ENCODE measurements at places on chromosomes 1 and 21.

DNA sequence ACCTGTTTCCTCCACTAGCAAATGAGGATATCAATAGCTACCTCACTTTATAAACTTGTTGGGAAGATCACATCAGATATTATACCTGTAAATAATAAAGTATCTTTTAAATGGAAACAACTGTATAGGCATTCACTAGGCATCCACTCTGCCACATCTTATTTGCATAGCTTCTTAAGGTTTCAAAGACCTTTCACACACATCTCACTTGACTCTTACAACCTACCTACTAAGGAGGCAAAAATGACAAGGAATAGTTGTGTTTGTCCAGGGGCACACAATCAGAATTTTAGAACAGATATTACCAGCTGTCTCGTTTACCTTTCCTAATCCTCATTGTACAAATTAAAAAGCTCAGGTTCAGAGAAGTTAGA lies 51.5 kb downstream of the VANGL2 start:
- no peak for DNase-seq

DNA sequence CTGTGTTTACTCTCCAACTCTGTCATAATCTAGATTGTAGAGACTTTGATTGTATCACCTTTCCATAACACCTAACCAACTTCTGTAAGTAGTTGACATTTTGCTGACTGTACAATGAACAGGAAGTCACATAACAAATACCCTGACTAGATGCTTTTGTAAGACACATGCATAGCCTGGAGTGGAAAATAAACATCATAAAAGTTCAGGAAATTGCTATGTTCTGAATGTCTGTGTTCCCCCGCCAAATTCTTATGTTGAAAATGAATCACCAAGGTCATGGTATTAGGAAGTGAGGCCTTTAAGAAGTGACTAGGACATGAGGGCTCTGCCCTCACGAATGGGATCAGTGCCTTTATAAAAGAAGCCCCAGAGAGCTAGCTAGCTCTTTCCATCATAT lies 40.4 kb upstream of the ZSWIM5 start:
- no peak for DNase-seq

- no peak for DNase-seq
Observed at GRCh38 chr1:185654199-185654951, 79.8 kb upstream of the HMCN1 start.

DNA sequence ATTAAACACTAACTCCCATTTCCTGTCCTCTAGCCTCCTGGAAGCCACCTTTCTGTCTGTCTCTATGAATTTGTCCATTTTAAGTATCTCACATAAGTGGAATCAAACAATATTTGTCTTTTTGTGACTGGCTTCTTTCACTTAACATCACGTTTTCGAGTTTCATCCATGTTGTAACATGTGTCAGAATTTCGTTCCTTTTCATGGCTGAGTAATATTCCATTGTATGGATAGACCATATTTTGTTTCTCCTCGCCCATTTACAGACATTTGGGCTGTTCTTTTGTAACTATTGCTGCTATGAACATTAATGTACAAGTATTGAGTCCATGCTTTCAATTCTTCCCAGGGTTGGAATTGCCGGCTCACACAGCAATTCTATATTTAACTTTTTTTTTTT lies 15.7 kb upstream of the H6PD start:
- DNase-seq = no peak

DNA sequence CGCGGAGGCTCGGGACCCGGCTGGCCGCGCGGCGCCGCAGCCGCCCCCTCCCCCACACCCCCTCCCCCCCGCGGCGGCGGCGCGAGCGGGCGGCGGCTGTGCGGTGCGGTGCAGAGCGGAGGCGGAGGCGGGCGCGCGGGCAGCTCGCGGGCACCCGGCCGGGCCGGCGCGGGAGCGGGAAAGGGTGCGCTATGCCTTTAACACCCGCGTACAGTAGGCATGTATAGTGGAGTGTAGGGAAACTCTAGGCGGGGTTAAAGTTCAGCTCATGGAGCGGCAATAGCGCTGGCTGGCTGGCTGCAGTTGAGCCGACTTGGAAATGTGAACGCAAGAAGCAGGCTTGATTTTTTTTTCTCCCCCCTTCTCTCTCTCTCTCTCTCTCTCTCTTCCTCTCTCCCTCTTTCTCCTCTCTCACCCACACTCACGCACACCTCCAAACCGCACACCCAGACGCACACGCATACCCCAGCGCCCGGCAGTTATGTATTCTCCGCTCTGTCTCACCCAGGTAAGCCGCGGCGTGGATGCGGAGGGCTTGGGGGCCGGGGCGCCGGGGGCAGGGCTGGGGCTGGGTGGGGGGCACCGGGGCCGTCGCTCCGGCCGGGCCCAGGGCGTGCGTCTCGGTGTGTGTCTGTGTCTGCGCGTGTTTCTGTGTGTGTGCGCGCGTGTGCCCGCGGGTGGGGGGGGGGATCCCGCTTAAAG lies at the start of gene NFIA:
NFIA (plus strand) TSS at position 251 of the 702 bp plus-strand sequence.
- peak; percentile 82 for DNase-seq

DNA sequence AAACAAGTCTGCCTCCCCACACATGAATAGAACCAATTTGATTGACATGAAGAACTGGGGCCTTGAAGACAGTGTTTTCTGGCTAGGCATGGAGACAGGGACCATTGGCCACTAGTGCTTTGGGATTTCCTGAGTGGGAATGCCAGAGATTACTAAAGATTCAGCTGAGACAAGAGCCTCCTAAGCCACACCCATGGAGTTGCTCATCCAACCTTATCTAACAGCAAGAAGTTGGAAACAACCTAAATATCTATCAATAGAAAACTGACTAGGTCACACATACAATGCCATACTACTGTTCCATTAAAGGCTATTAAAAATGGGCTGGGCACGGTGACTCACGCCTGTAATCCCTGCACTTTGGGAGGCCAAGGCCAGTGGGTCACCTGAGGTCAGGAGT lies 184.1 kb downstream of the ZBTB18 start:
- no peak for DNase-seq

DNA sequence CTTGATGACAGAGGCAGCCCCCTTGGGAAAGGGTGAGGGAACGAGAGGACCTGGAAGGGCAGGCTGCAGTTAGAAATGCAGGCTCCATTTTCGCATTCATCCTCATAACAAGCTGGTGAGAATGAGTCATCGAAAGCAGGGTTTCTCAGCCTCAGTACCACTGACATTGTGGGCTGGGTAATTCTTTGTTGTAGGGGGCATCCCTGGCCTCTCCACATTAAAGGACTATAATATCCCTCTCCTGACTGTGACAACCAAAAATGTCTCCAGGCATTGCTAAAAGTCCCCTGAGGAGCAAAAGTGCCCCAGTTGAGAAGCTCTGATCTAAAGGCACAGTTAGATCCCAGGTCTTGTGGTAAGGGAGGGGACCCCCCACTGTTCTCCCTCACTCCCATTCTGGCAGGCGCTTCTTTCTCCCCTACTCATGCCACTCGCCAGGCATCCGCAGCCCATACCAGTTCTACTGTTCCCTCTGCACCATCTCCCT lies 20.4 kb downstream of the KCNN3 start:
- no peak for DNase-seq

GRCh38 chr1:161885003-161885402 lies 118.9 kb downstream of the ATF6 start:
- DNase-seq = peak; percentile 36

- no peak for DNase-seq
Observed at GRCh38 chr1:71351438-71351837, 270.6 kb upstream of the ZRANB2 start.

DNA sequence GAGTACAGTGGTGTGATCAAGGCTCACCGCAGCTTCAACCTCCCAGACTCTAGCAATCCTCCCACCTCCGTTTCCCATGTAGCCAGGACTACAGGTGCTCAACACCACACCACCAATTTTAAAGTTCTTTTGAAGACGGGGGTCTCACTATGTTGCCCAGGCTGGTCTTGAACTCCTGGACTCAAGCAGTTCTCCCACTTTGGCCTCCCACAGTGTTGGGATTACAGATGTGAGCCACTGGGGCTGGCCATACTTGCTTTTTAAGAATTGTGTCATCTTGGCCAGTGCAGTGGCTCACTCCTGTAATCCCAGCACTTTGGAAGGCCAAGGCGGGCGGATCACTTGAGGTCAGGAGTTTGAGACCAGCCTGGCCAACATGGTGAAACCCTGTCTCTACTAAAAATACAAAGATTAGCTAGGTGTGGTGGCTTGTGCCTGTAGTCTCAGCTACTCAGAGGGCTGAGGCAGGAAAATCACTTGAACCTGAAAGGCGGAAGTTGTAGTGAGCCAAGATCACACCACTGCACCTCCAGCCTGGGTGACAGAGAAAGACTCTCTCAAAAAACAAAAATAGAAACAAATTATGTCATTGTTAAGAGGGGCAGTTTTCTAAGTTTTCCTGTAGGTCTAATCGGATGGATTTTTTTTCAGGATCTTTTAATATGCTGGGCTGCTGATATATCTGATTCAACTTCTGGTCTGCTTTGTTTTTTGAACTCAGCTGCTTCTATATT lies 18.7 kb downstream of the AK4 start:
- DNase-seq = no peak

DNA sequence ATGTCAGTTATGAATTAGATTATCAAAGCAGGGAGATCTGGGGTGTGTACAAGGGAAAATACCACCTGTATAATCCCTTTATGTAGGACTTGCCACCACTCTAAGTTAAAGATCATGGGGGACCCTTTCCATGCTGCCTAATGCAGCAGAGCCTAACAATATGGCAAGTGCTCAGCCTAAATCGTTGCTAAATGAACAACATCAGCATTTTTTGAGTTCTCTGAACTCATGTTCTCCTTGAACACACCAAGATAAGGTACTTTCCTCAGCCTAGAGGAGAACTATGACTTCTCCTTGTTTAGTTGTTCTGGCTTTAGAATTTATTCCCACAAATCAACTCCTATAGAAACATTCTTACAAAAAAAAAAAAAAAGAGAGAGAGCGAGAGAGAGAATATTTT lies 177.0 kb downstream of the DUSP10 start:
- no peak for DNase-seq

All from NCI-H69 (cell line).